ENCODE measurements at places on chromosomes 2 and 18.

GRCh38 chr2:237427769-237428506 lies 14.0 kb upstream of the COL6A3 start:
- DNase-seq = no peak

DNA sequence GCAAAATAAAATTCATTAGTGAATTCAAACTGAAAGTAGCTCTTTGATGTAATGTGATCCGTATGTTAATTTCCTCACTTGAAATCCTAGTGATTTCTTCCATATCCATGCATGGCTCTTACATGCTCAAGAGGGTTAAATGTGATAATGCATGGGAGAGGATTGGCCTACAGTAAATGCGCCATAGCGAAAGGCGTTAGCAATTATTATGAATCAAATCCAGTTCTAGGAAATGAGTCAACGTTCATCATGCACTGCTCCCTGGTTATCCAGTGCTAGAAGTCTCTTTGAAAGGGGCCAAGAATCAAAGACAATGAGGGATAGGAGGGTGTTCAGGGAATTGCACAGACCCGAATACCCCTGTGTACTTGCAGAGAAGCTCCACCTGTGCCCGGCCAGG lies 101.4 kb upstream of the RASGRP3 start:
- DNase-seq = no peak

- no peak for DNase-seq
These were observed 3.7 kb upstream of the MTCL1 start for GRCh38 chr18:8701546-8702118.

GRCh38 chr2:4684921-4685320 lies 981.5 kb downstream of the DCDC2C start:
- no peak for DNase-seq

- DNase-seq = no peak
These were observed 134.4 kb upstream of the SLC1A4 start for GRCh38 chr2:64854773-64855237.

GRCh38 chr2:69816923-69817542 lies 12.4 kb upstream of the GMCL1 start:
- DNase-seq = peak; percentile 85

GRCh38 chr2:231680285-231680991 lies 27.9 kb upstream of the PTMA start:
- DNase-seq = peak; percentile 81

GRCh38 chr2:166764702-166765101 lies 123.6 kb upstream of the XIRP2 start:
- DNase-seq = no peak

GRCh38 chr2:241260911-241261310 lies 54.6 kb downstream of the HDLBP start:
- DNase-seq = no peak

- DNase-seq = no peak
These were observed 32.3 kb upstream of the CTDP1 start for GRCh38 chr18:79647307-79647706.

DNA sequence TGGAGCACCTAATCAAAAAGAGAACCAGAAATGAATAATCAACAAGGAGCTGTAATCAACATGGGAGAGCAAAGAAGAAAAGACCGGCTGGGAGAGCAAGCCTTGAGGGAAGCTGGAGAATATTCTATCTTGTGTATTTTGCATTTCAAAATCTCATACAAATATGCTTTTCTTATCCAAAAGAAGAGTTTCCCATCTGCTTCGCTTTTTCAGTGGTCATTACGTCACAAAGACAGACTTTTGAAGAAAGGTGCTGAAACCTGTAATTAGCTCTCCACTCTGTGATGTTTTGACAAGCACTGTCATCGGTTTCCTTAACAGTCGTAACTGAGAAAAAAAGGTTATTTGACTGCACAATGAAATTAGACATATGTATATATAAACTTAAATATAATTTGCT lies 139.1 kb upstream of the TACR1 start:
- DNase-seq = no peak

- DNase-seq = no peak
These were observed 110.0 kb upstream of the ZEB2 start for GRCh38 chr2:144629935-144630334.

GRCh38 chr2:234881413-234882241 lies 70.2 kb upstream of the SH3BP4 start:
- peak; percentile 60 for DNase-seq

DNA sequence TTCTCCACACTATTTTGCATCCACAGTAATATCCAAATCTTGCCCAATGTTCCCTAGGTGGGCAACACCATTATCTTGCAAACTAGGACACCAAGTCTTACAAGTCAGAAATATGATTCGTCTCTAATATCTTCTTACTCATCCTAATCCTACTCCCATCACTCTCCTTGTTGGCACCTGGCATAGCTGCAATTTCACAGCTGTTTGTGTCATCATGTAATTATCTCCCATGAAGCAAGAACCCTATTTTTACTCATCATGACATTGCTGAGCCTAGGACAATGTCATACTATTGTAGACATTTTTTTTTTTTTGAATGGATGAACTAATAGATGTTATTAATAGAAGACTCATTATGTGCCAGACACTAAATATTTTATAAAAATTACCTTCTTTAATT lies 91.3 kb upstream of the CCDC141 start:
- no peak for DNase-seq

DNA sequence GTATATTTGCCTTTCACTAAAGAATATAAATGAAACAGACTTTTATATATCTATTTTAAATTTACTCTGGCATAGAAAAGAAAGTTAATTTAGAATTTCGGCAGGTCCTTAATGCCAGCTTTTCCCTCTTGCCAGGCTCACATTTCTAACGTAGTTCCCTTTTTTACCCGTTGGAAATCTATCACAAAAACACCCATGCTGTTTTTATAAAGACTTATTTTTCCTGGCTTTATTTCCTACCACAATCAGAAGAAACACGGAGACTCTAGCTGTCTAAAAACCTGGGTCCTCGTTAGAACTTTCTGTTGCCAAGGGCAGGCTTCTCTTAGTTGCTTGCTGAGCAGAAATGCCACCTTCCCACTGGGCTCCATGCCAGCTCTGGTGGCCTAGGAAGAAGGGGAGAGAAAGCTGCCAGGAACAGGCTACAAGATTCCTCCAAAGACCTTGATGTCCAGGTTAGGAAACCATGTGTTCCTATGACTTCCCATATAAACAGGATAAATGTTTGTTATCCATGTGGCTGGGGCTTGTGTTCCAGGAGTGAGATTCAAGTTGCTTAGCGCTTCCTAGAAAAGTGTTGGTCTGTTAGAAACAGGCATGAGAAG lies 17.8 kb upstream of the TMEM18 start:
- no peak for DNase-seq

DNA sequence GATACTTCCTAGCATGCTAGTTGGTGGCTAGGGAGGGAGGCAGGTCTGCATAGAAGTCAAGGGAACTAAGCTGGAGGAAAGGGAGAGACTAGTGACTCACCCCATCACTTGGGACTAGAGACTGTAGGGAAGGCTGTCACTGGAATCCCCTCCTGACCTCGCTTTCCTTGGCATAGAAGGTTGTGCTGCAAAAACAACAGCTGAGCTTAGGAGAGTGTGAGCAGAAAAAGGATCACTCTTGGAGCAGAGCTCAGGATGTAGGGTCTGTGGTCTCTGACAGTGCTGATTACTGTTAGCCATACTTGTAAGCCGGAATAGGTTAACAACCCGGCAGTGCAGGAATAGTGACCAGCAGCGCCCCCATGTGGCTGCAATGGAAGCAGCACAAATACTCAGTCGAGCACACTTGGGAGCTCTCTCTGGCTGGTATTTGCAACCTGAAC lies 66.9 kb upstream of the SMAD2 start:
- peak; percentile 90 for DNase-seq

- DNase-seq = no peak
These were observed 24.8 kb downstream of the LDLRAD4 start for GRCh38 chr18:13243363-13243762.

DNA sequence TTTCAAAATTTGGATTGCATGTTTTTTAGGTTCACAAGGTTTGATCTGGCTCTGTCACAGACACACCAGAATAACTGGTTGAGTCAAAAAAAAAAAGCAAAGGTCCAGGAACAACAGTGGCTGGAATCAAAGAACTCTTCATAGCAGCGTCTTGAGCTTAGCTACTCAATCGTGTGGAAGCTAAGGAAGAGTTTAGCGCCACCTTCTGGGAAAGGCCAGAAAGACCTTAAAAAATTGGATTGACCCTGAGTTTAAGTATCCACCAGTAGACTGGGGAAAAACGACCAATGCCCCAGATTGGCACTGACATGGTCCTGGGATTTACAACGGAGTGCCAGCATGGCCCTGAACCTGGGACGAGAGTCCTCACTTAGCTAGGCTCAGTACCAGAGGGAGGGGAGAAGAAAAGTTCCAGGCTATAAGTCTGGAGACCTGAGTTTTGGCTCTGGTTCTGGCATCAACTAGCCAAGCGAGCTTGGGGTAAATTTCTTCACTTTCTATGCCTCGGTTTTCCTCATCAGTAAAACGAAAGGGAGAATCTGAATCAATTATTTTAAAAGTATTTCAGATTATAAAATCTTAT lies 71.1 kb upstream of the TFCP2L1 start:
- DNase-seq = peak; percentile 65

GRCh38 chr2:167702227-167702626 lies 545.2 kb downstream of the STK39 start:
- no peak for DNase-seq

GRCh38 chr2:240685771-240686371 lies 3.2 kb upstream of the AQP12B start:
- no peak for DNase-seq

DNA sequence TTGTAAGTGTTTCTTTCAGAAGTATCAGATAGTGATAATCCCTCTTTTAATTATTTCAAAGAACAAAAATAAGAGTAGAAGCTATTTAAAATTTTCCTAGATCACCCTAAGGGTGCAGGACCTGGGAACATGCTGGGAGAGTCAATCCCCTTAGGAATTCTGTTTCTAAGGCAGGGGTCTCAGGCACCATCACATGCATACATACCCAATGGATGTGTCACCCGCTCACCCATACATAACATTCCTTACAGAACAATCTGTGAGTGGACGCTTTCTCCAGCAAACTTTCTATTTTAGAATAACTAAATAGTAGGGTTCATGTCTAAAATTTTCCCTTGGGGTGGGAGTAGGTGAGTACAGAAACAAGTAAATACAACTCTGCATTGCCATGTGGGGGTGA lies 8.4 kb downstream of the DSEL start:
- no peak for DNase-seq

DNA sequence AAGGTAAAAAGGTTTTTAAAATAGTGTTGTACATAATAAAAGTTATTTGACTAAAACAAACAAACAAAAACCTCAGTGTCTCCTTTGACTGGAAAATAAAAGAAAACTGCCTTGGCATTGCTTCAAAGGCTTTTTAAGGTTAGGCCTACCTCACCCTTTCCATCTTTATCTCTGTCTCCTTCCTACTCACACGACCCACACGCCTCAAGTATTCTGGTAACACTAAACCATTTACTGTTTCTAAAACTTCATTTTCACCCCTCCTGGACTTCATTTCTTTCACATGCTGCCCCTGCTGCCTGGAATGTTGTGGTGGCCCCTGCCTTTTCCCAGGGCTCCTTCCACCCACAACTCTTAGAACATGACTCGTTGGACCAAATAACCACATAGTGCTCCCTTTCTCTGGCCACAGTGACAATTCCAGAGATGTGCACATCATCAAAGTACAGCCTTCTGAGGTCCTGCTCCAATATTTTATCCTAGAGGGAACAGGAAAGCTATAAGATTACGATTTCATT lies 54.0 kb downstream of the ERBB4 start:
- no peak for DNase-seq

DNA sequence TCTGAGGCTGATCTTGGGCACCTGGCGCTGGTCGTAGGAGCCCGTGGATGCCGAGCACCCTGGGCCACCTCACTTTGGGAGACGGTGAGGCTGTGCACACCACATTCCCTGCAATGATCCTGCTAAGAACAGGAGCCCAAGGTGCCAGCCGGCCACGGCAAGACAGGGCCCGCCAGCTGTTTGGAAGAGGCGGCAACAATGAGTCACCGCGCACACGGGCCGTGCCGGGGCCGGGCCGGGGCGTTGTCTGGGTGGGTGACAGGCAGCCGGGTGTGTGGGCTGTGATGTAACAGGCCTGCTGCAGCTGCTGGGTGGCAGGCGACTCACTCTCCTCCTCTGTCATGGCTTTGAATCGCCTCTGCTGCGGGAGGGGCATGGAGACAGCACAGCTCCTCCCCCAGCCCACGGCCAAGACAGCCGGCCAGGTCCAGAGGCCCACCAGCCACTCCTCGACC lies 49.7 kb upstream of the ODC1 start:
- no peak for DNase-seq

DNA sequence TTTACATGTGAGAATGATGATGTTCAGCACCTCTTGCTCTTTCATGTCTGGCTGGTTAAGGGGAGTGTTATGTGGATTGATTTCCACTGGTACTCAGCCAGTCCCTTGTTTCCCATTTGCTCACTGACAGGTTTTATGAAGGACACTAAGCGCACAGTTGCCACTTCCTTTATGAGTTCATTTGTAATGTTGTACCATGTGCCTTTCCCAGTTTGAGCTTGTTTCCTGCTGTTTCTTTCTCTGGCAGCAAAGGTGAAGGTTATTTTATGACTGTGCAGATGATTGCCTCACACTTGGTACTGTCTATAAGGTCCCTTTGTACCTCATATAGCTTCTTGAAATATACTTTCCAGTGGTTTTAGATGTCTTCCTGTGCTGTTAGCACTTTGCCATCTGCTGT lies 1700.5 kb upstream of the TMEFF2 start:
- no peak for DNase-seq

- DNase-seq = no peak
These were observed 113.8 kb upstream of the KLF7 start for GRCh38 chr2:207279520-207279919.

- no peak for DNase-seq
These were observed 23.0 kb downstream of the DBI start for GRCh38 chr2:119389615-119390306.

DNA sequence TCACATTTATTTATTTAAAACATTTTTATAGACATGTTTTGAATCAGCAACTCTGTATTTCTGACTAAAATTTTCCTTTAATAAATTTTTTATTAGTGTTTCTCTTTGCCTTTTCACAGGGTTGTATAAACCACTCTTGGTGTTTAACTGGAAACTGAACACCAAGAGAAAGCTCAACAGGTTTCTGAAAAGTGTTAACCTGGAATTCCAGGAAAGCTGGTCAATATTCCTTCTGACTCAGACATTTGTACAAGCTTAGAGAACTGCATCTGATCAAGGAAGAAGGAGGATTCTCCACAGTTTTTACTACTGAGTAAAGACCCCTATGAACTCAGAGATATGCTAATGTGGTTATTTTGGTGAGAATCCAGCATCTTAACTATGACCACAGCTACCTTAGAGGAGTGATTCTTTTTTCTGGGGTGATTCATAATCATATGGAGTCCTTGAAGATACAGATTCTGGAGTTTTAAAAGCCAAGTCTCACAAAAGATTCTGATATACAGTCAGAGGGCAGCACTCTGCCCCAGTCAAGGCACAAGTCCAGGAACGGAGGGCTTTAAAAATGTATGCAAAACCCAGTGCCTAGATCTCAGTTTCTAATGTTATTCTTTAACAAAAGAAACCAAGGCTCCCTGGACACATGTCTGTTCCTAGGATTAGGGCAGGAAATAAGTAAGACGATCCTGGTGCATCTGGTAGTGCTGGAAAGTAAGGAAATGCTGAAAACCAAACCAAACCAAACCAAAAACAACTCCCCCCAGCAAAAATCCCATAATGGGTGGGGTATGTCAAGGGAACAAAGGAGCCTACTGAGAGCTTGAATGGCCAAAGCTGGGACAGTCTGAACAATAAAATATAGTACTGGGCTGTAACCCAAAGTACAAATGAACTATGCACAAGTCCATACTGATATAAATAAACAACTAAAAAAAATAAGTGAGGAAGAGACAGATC lies 85.1 kb upstream of the FZD5 start:
- no peak for DNase-seq

Measured in WERI-Rb-1 (cell line).